ENCODE measurements at places on chromosomes 6 and 20. TPM values are rescaled to one million over a fixed set of nuclear protein-coding genes. Genes with fewer than 3 reads are reported as not detected.

- H3K27ac ChIP-seq = peak overlapping the region; percentile 68
- no peaks in the 10 kb centered on the region for H3K36me3 ChIP-seq
- no peak overlapping the region for H3K4me3 ChIP-seq
- no peaks in the 10 kb centered on the region for H3K27me3 ChIP-seq
Measured at GRCh38 chr20:19777315-19777714, 19.3 kb downstream of the RIN2 start.

DNA sequence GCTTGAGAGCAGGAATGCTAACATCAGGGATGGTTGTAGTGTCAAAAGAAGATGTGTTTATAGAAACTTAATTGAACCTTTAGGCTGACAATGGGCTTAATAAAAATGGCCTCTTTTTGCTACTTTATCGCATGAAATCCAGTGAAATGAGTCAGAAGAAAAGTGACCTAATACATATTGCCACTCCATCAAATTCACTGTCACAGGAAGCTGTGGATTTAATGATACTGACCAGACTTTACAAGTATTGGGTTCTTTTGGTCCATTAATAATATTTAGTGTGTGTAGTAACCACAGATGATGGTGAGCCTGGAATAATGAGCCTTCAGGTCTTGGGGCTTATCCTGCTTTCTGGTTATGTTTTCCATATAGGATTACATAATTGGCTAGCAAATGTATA, 231.8 kb upstream of the GMDS start:
- no peak overlapping the region for H3K4me3 ChIP-seq
- no peak overlapping the region for H3K27ac ChIP-seq
- peaks cover 4% of the 10 kb centered on the region for H3K4me1 ChIP-seq
- no peaks in the 10 kb centered on the region for H3K36me3 ChIP-seq
- H3K27me3 ChIP-seq = no peaks in the 10 kb centered on the region
- no peak for DNase-seq

DNA sequence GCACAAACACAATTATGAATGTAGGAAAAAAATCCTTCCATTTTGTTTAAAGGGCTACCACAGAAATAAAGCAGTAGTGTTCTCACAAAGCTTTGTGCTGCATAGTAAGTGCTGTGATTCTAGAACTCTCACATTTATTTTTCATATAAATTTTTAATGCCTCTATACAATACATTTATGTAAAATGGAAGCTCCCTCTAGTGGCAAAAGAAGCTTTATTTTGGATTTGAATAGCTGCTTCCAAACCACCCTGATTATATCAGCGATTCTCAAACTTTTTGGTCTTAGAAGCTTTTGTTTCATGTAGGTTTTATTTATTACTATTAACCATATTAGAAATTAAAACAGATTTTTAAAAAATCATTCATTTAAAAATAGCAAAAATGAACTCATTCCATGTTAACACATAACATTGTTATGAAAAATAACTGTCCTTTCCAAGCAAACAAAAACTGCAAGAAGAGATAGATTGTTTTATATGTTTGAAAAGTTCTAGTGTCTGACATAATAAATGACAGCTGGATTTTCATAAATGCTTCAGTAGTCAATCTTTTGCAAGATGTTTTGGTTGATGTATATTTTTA, 38.4 kb downstream of the HS3ST5 start:
- H3K4me1 ChIP-seq = no peaks in the 10 kb centered on the region
- peak; percentile 29 for DNase-seq
- no peak overlapping the region for H3K27ac ChIP-seq
- H3K4me3 ChIP-seq = no peak overlapping the region
- no peaks in the 10 kb centered on the region for H3K27me3 ChIP-seq
- H3K36me3 ChIP-seq = no peaks in the 10 kb centered on the region

DNA sequence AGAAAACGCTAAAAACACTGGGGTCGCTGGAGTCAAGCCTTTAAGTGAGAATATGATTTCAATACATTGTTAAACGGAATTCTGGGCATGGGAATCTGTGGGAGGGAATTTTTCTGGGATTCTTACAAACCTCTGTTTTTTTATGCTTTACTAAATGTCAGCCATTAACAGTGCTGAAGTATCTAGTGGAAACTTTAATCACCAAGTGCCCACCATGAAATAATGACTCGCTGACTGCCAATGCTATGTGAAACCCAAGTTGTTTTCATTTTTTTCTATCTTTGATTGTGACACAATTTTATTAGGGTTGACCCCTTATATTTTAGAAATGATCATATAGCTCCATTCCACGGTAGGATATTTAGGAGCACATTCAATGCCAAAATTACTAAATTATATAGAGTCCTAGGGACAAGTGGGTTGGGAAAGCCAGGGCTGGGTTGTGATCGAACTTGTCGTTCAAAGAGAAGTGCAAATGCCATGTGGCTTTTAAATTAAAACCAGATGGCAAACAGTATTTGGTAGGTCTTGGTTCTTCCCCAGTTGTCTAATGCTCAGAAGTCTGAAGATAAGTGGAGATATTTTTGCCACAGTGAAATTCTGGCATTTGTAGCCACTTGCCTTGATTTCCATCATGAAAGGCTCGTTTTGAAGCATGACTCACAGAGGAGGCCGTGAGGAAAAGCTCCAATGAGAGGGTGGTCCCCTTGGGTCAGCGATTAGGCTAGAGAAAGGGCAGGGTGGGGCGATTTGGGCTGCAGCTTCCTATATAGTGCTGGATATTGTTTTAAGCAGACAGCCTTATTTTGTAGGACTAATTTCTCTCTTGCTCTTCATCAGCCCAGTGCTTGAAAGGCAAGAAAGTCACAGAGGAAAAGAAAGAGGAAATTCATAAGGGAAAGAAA, 254.4 kb upstream of the JAG1 start:
- no peak for DNase-seq
- no peak overlapping the region for H3K27ac ChIP-seq
- H3K36me3 ChIP-seq = no peaks in the 10 kb centered on the region
- H3K4me1 ChIP-seq = peaks cover 25% of the 10 kb centered on the region
- no peak overlapping the region for H3K4me3 ChIP-seq

UBD gene
- 15.1 TPM for total RNA-seq

TRIM15 gene
- total RNA-seq = not detected

DNA sequence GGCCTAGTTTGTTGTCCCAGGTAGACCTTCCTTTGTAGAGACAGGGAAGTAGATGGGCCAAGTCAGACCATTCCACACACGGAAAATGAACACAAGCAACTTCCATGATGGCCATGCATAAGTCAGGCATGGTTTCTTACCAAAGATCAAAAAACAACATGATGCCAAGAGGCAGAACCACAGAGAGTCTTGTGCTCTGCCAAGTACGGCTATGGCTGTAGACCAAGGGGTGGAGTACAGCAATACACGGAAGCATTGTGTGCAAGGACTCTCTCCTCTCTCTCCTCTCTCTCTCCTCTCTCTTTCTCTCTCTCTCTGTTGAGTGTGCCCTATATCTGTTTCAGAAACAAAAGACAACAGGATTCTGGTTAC, 4.8 kb upstream of the DUSP22 start:
- H3K27me3 ChIP-seq = no peaks in the 10 kb centered on the region
- no peak overlapping the region for H3K27ac ChIP-seq
- no peaks in the 10 kb centered on the region for H3K4me1 ChIP-seq
- H3K36me3 ChIP-seq = no peaks in the 10 kb centered on the region
- no peak for DNase-seq

HACE1 gene
- total RNA-seq = 12.9 TPM

DNA sequence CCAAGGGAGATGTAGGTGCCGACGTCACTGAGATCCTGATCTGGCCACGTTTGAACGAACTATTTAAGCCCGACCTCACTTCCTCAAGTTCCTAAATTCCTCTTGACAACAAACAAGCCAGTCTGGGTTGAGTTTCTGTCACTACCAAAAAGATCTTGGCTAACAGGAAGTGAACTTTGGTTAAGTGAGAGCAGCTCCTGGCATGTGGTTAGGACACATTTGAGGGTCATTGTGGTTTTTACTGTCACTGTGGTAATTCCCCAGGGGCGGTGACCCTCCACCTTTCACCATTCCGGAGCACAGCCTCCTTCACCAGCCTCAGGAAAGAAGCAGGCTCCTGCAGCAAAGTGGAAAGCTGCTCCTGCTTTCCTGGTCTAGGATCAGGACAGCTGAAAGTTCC, 43.1 kb upstream of the ZNF831 start:
- H3K4me3 ChIP-seq = no peak overlapping the region
- peaks cover 6% of the 10 kb centered on the region for H3K27me3 ChIP-seq
- H3K36me3 ChIP-seq = no peaks in the 10 kb centered on the region
- no peak for DNase-seq
- H3K4me1 ChIP-seq = no peaks in the 10 kb centered on the region

DNA sequence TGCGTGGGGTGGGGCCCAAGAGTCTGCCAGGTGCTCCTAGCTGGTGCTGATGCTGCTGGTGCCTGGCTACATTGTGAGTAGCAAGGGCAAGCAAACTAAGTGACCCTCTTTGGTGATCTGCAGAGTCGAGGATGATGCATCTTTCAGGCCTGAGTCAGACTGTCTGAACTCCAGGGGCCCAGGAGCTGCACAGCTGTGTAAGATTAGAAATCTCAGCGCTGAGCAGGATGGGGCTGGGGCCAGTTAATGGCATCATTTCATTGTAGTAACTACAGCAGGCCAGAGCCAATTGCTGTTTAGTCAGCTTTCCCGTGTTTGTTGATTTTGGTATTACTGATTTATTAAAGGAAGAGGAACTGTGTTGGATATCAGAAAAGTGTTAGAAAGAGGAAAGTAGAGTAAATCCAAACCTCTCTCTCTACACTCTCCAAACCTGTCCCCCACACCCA, 365.2 kb downstream of the PAX1 start:
- no peak overlapping the region for H3K27ac ChIP-seq
- no peak for DNase-seq
- no peaks in the 10 kb centered on the region for H3K36me3 ChIP-seq
- no peaks in the 10 kb centered on the region for H3K4me1 ChIP-seq
- H3K27me3 ChIP-seq = no peaks in the 10 kb centered on the region
- H3K4me3 ChIP-seq = no peak overlapping the region

GRCh38 chr6:47392251-47392650, 82.5 kb upstream of the TNFRSF21 start:
- H3K4me3 ChIP-seq = no peak overlapping the region
- H3K27ac ChIP-seq = no peak overlapping the region
- H3K4me1 ChIP-seq = no peaks in the 10 kb centered on the region

ENPP5 gene
- 10.3 TPM for total RNA-seq

DNA sequence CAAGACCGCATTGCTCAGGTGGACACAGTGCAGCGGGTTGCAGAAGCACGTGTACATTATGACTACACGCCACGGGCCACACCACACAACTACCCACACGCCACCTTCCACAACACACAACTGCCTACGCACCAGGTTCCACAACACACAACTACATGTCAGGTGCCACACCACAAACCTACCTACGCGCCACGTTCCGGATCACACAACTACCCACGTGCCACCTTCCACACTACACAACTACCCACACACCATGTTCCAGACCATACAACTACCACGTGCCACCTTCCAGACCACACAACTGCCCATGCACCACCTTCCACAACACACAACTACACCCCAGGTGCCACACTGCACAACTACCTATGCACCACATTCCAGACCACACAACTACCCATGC, 20.5 kb downstream of the THBS2 start:
- DNase-seq = no peak
- H3K4me1 ChIP-seq = no peaks in the 10 kb centered on the region
- H3K27ac ChIP-seq = no peak overlapping the region
- no peaks in the 10 kb centered on the region for H3K27me3 ChIP-seq
- H3K4me3 ChIP-seq = no peak overlapping the region

GPSM3 gene
- 8.1 TPM for total RNA-seq
